ENCODE measurements at places on chromosomes 2 and 18. TPM values are rescaled to one million over a fixed set of nuclear protein-coding genes. Genes with fewer than 3 reads are reported as not detected.

DNA sequence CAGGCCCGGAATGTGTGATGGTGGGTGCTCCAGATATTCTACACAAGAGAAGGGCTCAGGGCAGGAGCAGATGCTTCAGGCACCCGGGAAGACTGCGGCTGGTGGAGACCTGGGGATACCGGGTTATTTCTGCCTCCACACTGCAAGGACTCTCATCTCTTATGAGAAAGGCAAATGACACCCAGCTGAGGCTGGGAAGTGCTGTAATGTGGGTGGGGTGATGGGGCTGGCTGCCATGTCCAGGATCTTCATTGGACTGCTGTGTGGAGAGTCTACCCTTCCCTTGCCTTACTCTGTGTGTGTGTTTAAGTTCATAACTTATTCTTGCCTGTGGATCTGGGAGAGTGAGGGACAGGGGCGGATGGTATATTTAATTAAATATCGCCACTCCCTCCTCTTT, 124.1 kb downstream of the KLHL29 start:
- H3K27ac ChIP-seq, result no peak overlapping the region
- H3K4me1 ChIP-seq, result peaks cover 42% of the 10 kb centered on the region
- peaks cover 5% of the 10 kb centered on the region for H3K27me3 ChIP-seq
- H3K36me3 ChIP-seq, result no peaks in the 10 kb centered on the region
- no peak overlapping the region for H3K4me3 ChIP-seq

DNA sequence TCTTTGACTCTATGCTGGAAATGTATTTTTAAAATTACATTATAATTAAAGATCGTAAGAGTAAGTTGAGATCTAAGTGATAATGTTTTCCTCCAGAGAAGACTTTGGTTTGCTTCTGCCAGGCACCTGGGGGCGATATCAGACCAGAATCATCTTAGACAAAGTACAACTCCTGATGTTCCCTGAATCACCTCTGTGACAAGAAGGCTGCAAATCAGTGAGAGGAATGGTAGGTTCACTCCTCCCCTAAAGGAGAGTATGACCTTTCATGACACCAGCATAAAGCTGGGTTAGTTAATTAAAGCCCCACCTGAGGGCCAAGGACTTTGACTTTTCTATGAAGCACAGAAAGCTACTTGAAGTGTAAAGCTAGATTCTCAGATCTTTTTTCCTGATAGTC, 114.4 kb upstream of the DTNA start:
- H3K4me3 ChIP-seq, result no peak overlapping the region
- no peaks in the 10 kb centered on the region for H3K27me3 ChIP-seq
- H3K27ac ChIP-seq, result no peak overlapping the region
- no peaks in the 10 kb centered on the region for H3K36me3 ChIP-seq

GRCh38 chr2:88218981-88219380, 48.8 kb downstream of the THNSL2 start:
- no peak overlapping the region for H3K27ac ChIP-seq
- H3K36me3 ChIP-seq, result no peaks in the 10 kb centered on the region
- H3K4me3 ChIP-seq, result no peak overlapping the region
- H3K4me1 ChIP-seq, result no peaks in the 10 kb centered on the region
- no peak for DNase-seq

GRCh38 chr18:62341473-62341872, 16.4 kb downstream of the TNFRSF11A start:
- no peak overlapping the region for H3K27ac ChIP-seq
- no peaks in the 10 kb centered on the region for H3K4me1 ChIP-seq
- no peak for DNase-seq

Gene CYP26B1
- total RNA-seq, result 11.7 TPM

DNA sequence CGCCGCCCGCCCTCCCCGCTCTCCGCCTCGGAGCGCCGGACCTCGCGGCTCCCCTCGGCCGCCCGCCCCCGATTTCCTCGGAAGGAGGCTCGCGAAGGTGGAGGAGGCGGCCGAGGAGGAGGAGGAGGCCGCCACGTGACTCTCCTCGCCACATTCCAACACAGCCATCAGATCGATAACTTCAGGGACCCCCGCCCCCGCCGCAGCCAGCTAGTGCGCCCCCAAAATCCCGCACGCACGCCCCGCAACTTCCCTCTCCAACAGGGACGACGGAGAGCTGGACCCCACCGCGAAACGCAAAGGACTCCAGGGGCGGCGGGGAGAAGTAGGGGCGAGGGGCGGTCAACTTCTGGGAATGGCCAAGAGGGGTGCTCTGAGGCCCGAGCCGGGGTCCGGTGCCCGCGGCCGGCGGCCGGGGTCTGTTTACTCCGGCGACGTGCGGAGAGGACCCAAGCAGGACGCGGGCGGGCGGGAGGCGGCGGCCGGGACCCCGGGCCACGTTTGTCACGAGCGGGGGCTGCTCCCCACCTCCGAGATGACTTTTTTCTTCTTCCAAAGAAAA, 2.0 kb downstream of the ZNF521 start:
- H3K27ac ChIP-seq, result peak overlapping the region; percentile 97
- no peaks in the 10 kb centered on the region for H3K27me3 ChIP-seq
- peak overlapping the region; percentile 84 for H3K4me3 ChIP-seq

DNA sequence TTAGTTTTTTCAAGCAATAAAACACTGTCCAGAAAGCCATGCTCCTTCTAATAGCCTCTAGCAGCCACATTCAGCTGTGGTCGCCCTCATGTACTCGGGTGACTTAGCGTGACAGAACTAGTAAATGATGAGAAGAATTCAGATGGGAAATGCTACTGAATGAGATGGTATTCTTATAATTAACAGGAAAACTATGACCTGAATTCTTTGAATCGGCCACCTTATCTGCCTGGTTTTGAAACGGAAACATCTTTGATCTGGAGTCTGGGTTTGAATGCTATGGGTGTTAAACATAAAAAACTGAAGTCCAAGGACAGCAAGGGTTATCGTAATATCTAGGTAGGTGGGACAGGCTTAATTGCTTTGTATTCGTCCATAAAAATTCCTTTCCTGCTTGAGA, 138.8 kb upstream of the DNMT3A start:
- no peak for DNase-seq
- no peak overlapping the region for H3K4me3 ChIP-seq
- no peak overlapping the region for H3K27ac ChIP-seq
- H3K27me3 ChIP-seq, result no peaks in the 10 kb centered on the region
- no peaks in the 10 kb centered on the region for H3K4me1 ChIP-seq

DNA sequence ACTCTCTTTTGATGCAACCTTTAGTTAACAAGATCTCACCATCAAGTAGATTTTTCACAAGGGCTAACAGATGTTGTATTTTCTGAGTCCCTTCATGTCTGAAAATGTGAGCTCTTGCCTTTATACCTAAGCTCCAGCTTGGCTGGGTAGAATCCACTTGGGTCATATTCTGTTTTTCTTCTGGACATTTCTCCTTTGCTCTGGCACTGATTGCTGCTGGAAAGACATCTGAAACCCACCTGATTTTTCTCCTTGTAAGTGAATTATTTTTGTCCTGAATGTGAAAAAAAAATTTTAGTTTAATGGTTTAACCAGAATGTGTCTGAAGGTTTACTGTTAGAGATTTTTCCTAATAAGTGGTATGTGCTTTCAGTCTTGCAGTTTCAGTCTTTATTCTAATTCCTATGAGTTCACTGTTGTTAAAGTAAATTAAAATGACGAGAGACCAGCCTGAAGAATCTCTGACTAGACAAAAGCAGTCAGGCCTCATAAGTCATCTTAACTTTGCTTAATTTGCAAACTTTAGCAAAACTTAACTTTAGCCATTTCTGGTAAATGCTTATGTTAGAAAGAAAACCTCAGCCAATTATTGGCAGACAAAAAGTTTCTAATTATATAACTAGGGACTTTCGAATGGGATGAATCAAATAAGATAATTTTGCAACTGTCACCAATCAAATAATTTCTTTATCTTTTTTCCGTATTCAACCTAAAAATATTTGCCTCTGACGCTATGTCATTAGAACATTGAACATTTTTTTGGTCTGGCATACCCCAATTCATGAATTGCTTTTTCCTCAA, 70.8 kb downstream of the ACAA2 start:
- peak; percentile 84 for DNase-seq
- H3K27ac ChIP-seq, result peak overlapping the region; percentile 70
- H3K36me3 ChIP-seq, result no peaks in the 10 kb centered on the region
- H3K4me3 ChIP-seq, result no peak overlapping the region
- H3K4me1 ChIP-seq, result peaks cover 5% of the 10 kb centered on the region

Gene STARD6
- total RNA-seq, result 0.18 TPM

- H3K4me3 ChIP-seq, result no peak overlapping the region
- H3K27ac ChIP-seq, result no peak overlapping the region
- no peaks in the 10 kb centered on the region for H3K27me3 ChIP-seq
- H3K4me1 ChIP-seq, result no peaks in the 10 kb centered on the region
- no peak for DNase-seq
Observed at GRCh38 chr18:34942975-34943374, 98.2 kb upstream of the MAPRE2 start.

Gene ADAM23
- total RNA-seq, result 4.1 TPM

GRCh38 chr2:10911291-10912075, at the start of gene KCNF1:
Gene KCNF1, plus strand, starts transcription at chr2:10911934. Its CDS starts 493 bp downstream, at chr2:10912427.
- peaks cover 25% of the 10 kb centered on the region for H3K4me1 ChIP-seq
- H3K4me3 ChIP-seq, result peak within 1 kb of the TSS; percentile 36
- H3K36me3 ChIP-seq, result no peaks in the 10 kb centered on the region
- peaks cover 34% of the 10 kb centered on the region for H3K27me3 ChIP-seq
- peak; percentile 77 for DNase-seq
- no peak within 1 kb of the TSS for H3K27ac ChIP-seq

- H3K27me3 ChIP-seq, result no peaks in the 10 kb centered on the region
- no peaks in the 10 kb centered on the region for H3K4me1 ChIP-seq
- H3K4me3 ChIP-seq, result no peak overlapping the region
- no peaks in the 10 kb centered on the region for H3K36me3 ChIP-seq
Observed at GRCh38 chr2:40859617-40860016, 407.7 kb upstream of the SLC8A1 start.

DNA sequence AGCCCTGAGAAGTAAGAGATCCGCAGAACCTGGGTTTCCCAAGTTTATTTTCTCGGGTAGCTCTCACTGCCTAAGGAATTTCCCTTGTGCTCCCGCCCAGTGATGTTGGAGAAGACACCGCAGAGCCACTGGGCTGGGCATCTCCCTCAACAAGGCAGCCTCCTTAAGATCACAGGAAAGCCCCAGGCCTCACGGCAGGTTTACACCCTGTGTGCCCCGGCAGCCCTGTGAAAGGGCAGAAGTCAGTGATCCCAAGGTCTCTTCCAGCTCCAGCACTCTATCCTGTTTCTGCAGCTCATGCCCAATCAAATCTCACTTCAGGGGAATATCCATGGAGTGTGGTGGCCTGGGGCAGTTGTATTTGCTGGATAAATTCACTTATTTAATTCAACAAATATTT, 66.5 kb downstream of the ACTR2 start:
- no peak for DNase-seq
- no peaks in the 10 kb centered on the region for H3K36me3 ChIP-seq
- peak overlapping the region; percentile 47 for H3K27ac ChIP-seq
- H3K4me3 ChIP-seq, result no peak overlapping the region
- peaks cover 30% of the 10 kb centered on the region for H3K4me1 ChIP-seq

DNA sequence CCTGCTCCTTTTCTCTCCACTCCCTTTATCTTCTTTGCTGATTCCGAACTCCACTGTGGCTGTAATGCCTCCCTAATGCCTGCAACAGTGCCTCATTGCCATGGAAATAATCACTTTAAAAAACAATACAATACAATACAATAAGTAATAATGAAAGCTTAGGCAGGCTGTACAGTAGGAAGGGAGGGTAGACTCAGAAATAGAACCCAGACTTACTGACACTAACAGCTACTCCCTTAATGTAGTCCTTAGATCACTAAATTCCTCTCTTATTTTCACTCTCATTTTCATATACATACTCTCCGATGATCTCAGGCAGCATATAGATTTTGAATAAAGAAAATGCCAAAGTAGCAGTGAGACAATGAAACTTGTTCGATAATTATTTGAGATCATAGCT, 70.2 kb downstream of the DLGAP1 start:
- H3K4me3 ChIP-seq, result no peak overlapping the region
- H3K4me1 ChIP-seq, result no peaks in the 10 kb centered on the region
- H3K27ac ChIP-seq, result no peak overlapping the region
- no peaks in the 10 kb centered on the region for H3K36me3 ChIP-seq
- DNase-seq, result peak; percentile 7
- no peaks in the 10 kb centered on the region for H3K27me3 ChIP-seq

Gene C2orf72
- total RNA-seq, result 0.62 TPM

DNA sequence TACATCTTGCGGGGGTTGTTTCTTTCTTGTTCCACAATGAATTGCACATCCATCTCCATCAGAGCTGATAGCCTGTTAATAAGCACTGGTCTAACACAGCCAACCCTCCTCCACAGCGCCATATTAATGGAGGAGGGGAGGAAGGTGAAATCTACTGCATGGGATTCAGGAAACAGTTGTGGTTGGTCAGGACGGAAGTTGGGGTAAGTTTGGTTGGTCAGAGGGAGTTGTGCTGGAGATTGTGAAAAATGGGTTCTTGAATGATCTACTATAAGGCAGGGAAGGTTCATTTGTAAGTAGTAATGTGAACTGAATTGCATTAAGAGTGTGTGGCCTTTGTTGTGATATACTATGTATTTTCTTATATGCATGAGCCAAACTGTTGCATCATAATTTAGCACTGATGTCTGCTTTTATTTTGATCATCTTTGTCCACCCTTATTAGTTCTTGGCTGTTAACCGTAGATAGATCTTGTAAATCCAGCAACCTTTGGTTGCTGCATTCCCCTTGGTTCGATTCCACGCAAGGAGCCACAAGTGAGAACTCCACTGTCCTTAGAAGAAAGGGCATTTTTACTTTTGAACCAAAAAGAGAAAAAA, 150.6 kb upstream of the MAPRE2 start:
- H3K4me3 ChIP-seq, result no peak overlapping the region
- H3K36me3 ChIP-seq, result peaks cover 24% of the 10 kb centered on the region
- DNase-seq, result no peak
- no peak overlapping the region for H3K27ac ChIP-seq
- no peaks in the 10 kb centered on the region for H3K4me1 ChIP-seq
- H3K27me3 ChIP-seq, result no peaks in the 10 kb centered on the region

Gene PSMA8
- total RNA-seq, result not detected

GRCh38 chr18:52216666-52217065, 123.3 kb upstream of the DCC start:
- H3K36me3 ChIP-seq, result no peaks in the 10 kb centered on the region
- no peaks in the 10 kb centered on the region for H3K27me3 ChIP-seq
- no peak for DNase-seq
- H3K27ac ChIP-seq, result no peak overlapping the region
- no peaks in the 10 kb centered on the region for H3K4me1 ChIP-seq

GRCh38 chr18:36297417-36298125, at the start of gene FHOD3:
Gene FHOD3, plus strand, starts transcription at chr18:36297713. Its CDS starts 123 bp downstream, at chr18:36297836.
- peak; percentile 78 for DNase-seq
- peaks cover 43% of the 10 kb centered on the region for H3K27me3 ChIP-seq
- peak within 1 kb of the TSS; percentile 47 for H3K27ac ChIP-seq
- peaks cover 13% of the 10 kb centered on the region for H3K4me1 ChIP-seq
